ENCODE measurements at places on chromosomes 7 and 10.

DNA sequence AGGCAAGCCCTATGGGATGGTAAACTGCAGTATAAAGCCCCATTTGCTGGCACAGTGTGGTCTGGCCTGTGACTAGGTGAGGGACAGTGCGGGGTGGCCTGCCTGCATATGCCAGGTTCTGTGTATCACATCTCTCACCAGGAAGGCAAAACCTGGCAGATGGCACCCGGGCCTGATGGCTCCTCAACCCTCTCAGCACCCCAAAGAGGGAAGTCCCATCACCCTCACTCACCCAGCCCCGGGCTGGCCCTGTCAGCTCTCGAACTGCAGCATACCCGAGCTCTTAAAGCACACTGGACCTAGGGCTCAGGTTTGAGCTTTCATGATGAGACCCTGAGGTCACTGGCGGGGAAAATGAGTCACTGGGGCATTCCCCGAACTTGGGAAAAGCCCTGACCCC is 130.5 kb downstream of the LHPP start:
- no peak for DNase-seq

- no peak for DNase-seq
Measured at GRCh38 chr10:25177754-25178135, 2.9 kb downstream of the GPR158 start.

GRCh38 chr7:42726066-42726785 is 185.6 kb downstream of the C7orf25 start:
- DNase-seq = no peak

DNA sequence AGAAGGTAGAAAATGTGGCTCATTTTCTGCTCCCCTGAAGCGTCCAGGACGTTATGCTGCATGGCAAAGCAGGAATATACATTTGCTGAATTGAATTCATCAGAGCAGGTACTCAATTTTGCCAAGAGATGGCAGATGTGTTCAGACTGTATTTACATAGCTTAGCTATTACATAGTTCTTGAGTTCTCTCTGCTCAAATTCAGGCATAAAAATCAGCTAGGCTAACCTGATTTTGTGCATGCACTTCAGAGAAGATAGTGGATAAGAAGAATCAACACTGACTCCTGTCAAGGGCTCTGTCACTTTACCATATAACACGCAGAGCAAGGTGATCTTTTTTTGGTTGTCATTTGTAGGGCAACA is 209.2 kb upstream of the FAM3C start:
- no peak for DNase-seq
